ENCODE measurements at places on chromosomes 7 and 10.

- DNase-seq, result no peak
Observed at GRCh38 chr10:106857728-106858127, 306.8 kb downstream of the SORCS1 start.

DNA sequence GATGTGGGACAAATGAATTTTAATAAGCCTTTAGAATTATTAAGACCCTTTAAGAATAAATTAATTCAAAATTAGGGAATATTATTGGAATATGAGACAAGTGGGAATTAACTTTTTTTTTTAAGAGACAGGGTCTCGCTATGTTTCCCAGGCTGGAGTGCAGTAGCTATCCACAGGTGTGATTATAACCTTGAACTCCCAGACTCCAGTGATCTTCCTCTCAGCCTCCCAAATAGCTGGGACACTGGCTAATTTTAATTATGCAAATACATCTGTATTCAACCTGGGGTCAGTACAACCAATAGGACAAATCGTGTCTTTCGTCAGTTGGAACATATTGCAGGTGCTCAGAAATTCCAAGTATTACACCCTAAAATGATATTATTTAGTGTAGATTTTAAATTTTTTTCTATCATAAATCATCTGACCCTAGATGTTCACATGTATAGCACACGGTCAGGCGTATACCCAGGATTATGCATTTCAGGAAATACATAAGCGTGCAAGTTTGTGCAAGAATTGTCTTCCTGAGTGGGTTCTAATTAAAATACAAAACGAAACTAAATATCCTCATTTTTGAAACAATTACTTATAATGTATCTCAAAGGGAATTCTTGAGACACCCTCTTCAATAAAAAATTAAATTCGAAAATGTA, 1.2 kb downstream of the NT5C3A start:
- DNase-seq, result peak; percentile 9

DNA sequence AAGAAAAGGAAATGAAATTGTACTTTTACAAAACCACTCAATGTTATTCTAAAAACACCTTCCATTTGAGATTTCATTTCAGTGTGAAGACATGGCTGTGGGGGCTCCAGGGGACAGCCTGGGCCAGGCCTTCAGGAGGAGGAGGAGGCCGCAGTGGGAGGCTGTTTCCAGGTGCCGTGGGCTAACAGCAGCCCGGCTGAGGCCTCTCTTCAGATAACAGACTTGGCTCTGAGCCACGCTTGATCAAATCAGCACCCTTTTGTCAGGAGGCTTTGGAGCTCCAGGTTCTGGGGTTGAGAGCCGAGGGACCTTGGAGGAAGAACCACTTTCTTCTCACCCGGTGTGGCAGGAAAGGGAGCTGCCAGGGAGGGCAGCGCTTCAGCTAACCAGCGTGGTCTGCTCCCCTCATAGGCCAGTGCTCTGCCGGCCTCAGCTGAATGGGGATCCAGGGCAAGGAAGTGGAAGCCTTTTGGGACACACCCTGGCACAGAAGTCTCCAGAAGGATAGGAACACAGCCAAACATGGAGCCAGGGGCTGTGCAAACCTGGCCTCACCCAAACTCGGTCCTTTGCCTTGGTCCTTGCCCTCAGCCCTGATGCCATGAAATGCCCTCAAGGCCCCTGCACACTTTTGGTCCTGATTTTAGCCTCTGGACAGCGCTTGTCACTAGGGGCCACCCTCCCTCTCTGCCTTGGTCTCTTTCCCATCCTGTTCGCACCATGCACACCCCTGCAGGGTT, 23.5 kb upstream of the CHST15 start:
- DNase-seq, result no peak

GRCh38 chr7:137932881-137933269, 69.0 kb downstream of the CREB3L2 start:
- DNase-seq, result peak; percentile 49

GRCh38 chr7:138015096-138015495, 13.2 kb upstream of the CREB3L2 start:
- no peak for DNase-seq

Measured in fibroblast of lung (primary cell).